Activated T-helper 2 cell treated with anti-CD3 and anti-CD28 coated beads, Interferon-gamma antibody, Interleukin-2, Interleukin-4, amounts not matched to agents 10 μg/mL and 5 μg/mL and 100 μg/mL, durations not matched to agents 14 hours and 24 hours and 36 hours (primary cell): ENCODE measurements at places on chromosomes 12 and 14.

GRCh38 chr12:77923882-77924281 is 93.2 kb downstream of the NAV3 start:
- no peak for DNase-seq
- H3K4me3 ChIP-seq, result no peak overlapping the region
- no peaks in the 10 kb centered on the region for H3K27me3 ChIP-seq

GRCh38 chr12:48717252-48717695 is 767 bp upstream of the CCNT1 start:
- DNase-seq, result no peak
- H3K4me1 ChIP-seq, result peaks cover 31% of the 10 kb centered on the region
- no peaks in the 10 kb centered on the region for H3K27me3 ChIP-seq
- H3K27ac ChIP-seq, result peak overlapping the region; percentile 95

- peaks cover 48% of the 10 kb centered on the region for H3K4me1 ChIP-seq
- no peaks in the 10 kb centered on the region for H3K27me3 ChIP-seq
- H3K36me3 ChIP-seq, result no peaks in the 10 kb centered on the region
Measured at GRCh38 chr14:97726676-97727075, 929.5 kb downstream of the VRK1 start.

- H3K4me3 ChIP-seq, result no peak overlapping the region
- no peak for DNase-seq
- H3K4me1 ChIP-seq, result peaks cover 2% of the 10 kb centered on the region
- no peak overlapping the region for H3K27ac ChIP-seq
Measured at GRCh38 chr12:54605138-54605970, 16.9 kb upstream of the PPP1R1A start.

DNA sequence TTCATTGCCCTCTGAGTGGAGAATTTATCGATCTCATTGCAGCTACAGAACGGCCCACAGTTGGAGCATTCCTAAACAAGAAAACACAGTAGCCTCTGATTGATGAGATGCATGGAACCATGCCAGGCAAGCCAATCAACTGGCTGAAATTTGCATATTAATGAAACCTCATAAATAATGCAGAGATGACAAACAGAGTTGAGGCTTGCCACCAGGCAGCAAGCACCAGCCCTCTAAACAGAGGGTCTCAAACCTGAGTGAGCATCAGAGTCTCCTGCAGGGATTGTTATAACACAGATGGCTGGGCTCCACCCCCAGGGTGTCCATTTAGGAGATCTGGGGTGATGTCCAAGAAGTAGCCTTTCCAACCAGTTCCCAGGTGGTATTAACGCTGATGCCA is 60.9 kb upstream of the CMKLR1 start:
- no peak overlapping the region for H3K4me3 ChIP-seq
- H3K36me3 ChIP-seq, result no peaks in the 10 kb centered on the region
- no peaks in the 10 kb centered on the region for H3K27me3 ChIP-seq
- H3K27ac ChIP-seq, result no peak overlapping the region
- no peaks in the 10 kb centered on the region for H3K4me1 ChIP-seq

DNA sequence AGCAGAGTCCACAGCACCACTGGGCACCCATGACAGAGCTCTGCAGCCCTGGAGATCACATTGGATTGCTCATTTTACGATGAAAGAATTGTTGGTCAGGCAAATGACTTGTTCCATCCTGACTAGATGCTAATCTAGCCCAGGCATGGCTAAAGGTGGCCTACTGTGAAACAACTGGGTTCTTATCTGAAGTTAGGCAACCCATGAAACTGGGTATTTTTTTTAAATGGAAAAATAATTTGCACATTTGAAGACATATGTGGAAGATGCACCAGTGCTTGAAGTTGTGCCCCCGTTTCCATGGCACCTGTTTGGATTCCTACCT is 8.3 kb downstream of the PYGL start:
- H3K4me3 ChIP-seq, result no peak overlapping the region
- H3K4me1 ChIP-seq, result no peaks in the 10 kb centered on the region
- H3K36me3 ChIP-seq, result no peaks in the 10 kb centered on the region
- no peak for DNase-seq
- H3K27ac ChIP-seq, result no peak overlapping the region
- peaks cover 13% of the 10 kb centered on the region for H3K27me3 ChIP-seq

GRCh38 chr12:123984903-123985302 is 11.9 kb downstream of the ZNF664 start:
- H3K36me3 ChIP-seq, result peaks cover 20% of the 10 kb centered on the region
- DNase-seq, result no peak
- H3K4me1 ChIP-seq, result peaks cover 12% of the 10 kb centered on the region
- H3K27me3 ChIP-seq, result no peaks in the 10 kb centered on the region

- H3K4me3 ChIP-seq, result no peak overlapping the region
- no peak overlapping the region for H3K27ac ChIP-seq
- H3K4me1 ChIP-seq, result no peaks in the 10 kb centered on the region
- no peak for DNase-seq
- H3K36me3 ChIP-seq, result no peaks in the 10 kb centered on the region
Measured at GRCh38 chr12:108895220-108895802, 15.4 kb downstream of the DAO start.

DNA sequence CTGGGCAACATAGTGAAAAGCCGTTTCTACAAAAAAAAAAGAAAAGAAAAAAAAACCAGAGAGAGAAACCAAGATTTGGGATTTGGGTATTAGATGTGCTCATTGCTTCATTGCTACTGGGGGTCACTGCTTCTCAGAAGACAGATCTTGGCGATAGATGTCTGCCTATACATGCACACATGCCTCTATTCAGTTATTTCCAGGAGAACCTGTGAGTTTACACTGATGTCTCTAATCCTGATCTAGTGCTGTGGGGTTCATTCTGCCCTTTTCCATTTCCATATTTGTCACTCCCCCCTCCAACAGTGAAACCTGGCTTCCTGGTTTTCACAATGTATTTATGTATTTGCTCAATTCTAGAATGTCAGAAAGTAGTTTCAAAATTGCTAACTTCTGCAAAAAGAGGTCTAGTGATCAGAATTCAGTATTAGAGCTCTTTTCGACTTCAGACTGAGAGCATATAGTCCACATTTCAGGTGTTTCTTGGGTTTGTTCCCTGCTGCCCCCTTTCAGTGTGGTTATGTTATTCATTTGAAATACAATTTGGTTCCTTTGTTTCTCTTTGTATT is 111.0 kb downstream of the SLC25A47 start:
- H3K4me3 ChIP-seq, result no peak overlapping the region
- no peaks in the 10 kb centered on the region for H3K36me3 ChIP-seq
- H3K27me3 ChIP-seq, result no peaks in the 10 kb centered on the region
- peaks cover 10% of the 10 kb centered on the region for H3K4me1 ChIP-seq

GRCh38 chr14:103698380-103699260 is 16.6 kb downstream of the XRCC3 start:
- no peak overlapping the region for H3K27ac ChIP-seq
- H3K36me3 ChIP-seq, result peaks cover 44% of the 10 kb centered on the region
- H3K27me3 ChIP-seq, result no peaks in the 10 kb centered on the region
- H3K4me1 ChIP-seq, result no peaks in the 10 kb centered on the region
- no peak for DNase-seq

DNA sequence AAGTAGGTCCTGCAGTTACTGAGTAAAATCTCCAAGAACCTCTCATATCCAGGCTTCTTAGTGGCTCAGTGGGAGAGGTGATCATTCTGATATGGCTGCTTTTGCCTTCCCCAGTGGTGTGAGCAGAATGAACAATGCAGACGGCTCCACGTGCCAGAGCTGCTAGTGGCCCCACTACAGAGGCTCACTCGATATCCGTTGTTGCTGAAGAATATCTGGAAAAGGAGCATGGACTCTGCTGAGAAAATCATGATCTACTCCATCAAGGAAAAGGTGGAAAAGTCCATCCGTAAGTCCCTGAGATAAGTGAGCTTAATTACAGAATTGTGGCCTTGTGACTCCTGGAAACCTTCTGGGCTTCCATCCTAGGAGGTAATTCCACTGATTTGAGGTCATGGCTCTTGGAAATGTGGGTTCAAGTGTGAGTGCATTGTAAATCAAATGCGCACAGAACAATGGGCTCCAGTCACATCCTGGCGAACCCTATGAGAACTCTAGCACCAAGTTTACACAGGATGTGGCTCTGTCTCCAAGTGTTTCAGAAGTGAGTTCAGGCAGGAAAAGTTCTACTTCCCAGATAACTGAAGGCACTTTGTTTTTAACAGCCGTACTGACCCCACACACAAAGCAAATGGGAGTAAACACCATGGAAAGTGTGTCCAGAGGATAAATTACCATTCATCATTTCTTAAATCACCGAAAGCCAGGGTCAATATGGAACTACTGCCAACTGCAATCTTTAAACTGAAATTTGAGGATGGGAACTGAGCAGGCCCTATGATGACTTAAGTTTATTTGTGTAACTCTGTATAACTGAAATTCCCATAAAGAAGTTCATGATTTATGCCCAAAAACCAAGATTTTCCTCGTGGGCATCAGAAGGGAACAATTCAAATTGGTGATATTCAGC is 51.4 kb downstream of the PLEKHG7 start:
- H3K36me3 ChIP-seq, result no peaks in the 10 kb centered on the region
- no peak overlapping the region for H3K27ac ChIP-seq

GRCh38 chr14:54709444-54709843 is 142.5 kb downstream of the SAMD4A start:
- DNase-seq, result no peak
- H3K4me1 ChIP-seq, result peaks cover 17% of the 10 kb centered on the region
- peaks cover 13% of the 10 kb centered on the region for H3K27me3 ChIP-seq

- DNase-seq, result no peak
- no peak overlapping the region for H3K27ac ChIP-seq
- H3K36me3 ChIP-seq, result no peaks in the 10 kb centered on the region
- H3K27me3 ChIP-seq, result peaks cover 38% of the 10 kb centered on the region
- H3K4me3 ChIP-seq, result no peak overlapping the region
Measured at GRCh38 chr14:23258256-23258655, 20.5 kb downstream of the RNF212B start.

DNA sequence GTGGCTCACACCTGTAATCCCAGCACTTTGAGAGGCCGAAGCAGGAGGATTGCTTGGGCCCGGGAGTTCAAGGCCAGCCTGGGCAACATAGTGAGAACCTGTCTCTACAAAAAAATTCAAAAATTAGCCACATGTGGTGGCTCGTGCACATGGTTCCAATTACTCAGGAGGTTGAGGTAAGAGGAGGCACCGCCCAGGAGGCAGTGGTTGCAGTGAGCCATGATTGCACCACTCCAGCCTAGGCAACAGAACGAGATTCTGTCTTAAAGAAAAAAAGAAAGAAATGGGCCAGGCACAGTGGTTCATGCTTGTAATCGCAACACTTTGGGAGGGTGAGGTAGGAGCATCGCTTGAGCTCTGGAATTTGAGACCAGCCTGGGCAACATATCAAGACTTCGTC is 33.5 kb downstream of the MAP1LC3B2 start:
- H3K36me3 ChIP-seq, result no peaks in the 10 kb centered on the region
- no peak overlapping the region for H3K27ac ChIP-seq
- no peak for DNase-seq
- peaks cover 10% of the 10 kb centered on the region for H3K27me3 ChIP-seq
